ENCODE measurements at places on chromosomes 4 and X.
A peak's percentile ranks its signal among the peaks of the same experiment; 100 is the strongest.

- DNase-seq, result no peak
These were observed 663.4 kb upstream of the LCORL start for GRCh38 chr4:18684932-18685331.

DNA sequence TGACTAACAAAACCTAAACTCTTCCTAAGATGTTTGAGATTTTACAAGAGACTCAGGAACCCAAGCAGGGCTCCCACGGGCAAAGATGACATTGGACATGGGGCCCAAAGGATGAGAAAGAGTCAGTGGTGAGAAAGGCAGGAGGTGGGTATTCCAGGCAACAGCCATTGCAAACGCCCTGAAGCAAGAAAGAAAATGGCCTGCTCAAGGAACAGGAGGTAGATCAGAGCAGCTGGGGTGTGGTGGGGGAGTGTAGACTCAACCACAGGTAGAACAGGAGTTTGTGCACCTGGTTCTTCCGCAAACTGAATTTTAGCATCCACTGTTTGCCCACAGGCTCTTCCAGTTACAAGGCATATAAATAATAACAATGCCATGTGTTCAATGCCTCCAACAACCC is 3.3 kb downstream of the PPP2R2C start:
- no peak for DNase-seq

DNA sequence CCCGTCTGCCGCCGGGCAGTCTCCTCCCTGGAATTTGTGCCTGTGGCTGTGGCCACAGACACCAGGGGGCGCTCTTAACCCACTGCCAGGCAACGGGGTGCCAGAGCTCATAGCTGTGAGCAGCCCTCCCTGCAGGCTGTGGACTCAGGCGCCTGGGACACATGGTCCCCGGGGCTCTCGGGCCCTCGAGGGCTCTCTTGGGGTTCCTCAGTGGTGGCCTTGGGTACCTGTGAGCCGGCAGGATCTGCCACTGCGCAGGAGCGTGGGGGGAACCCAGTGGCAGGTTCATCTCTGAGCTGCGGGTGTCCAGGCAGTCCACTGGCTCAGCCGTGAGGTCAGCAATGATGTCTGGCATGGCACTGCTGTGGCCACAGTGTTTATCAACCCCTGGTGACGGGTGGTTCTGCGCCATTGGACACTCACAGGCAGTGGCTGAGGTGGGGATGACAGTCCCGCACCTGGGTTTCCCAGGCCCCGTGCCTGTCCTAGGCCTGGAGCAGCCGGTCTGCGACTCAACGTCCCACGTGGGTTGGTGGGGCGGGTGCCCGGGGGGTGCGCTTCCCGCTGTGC is 37.2 kb downstream of the PCGF3 start:
- peak; percentile 56 for DNase-seq

DNA sequence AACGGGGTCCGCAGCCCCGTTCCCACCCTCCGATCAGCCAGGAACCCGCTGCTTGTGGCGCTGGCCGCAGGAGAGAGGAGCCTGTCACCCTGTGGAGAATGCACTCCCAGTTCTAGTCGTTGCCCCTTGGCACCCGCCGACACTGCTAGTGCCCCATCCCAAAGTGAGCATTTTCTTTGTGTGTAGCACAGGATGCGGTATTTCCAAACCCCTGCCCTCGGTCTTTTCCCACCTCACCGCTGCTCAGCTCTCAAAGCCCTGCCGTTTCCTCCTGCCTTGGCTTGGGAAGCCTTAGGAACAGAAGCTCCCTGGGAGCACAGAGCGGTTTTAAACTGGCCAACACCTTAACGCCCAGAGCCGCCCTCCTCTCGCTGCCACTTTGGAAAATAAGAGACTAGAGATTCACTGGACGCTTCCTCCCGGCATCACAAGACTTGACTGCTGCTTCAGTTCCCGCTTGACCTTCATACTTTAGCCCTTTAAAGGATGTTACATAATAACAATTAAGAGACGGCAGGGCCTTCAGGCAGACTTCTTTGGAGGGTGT is 772 bp downstream of the CYP4V2 start:
- no peak for DNase-seq

DNA sequence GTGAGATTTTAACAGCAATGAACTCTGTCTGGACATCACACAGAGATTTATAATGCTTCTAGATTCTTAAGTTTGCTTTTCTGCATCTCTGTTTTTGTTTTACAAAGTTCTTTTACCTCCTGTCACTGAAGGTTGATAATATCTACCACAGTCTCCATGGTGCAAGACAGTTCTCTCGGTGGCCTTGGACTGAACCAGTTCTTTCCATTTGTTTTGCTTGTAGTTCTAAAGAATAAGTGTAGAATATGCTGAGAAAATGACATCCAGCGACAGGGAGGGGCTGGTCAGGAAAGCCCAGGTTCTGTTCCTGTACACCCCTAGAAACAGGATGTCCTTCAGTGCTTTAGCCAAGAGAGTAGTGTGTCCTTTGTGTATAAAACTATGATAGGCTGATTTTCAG is 1079.5 kb upstream of the INTU start:
- DNase-seq, result no peak

GRCh38 chr4:40199999-40200874 is 3.4 kb downstream of the RHOH start:
- peak; percentile 77 for DNase-seq

GRCh38 chr4:69321153-69321729 is 41.0 kb downstream of the UGT2B28 start:
- no peak for DNase-seq

GRCh38 chrX:47180346-47180745 is 13.3 kb upstream of the UBA1 start:
- no peak for DNase-seq

DNA sequence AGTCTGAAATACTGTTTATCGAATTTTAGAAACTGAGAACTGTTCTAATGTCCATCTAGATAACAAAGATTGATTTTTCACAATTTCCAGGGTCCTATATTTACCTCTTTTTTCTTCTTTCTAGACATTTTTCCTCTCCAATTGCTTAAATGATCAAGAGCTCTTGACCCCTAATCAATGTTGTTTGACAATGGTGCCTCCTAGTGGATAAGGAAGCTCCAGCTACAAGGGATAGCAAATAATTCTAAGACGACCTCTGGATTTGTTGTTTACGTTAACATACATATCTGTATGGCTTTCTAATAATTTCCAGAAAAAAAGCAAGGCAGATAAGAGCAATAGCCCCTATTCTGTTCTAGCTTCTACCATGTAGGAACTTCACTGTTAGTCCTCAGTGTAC is 35.8 kb downstream of the GPR82 start:
- DNase-seq, result peak; percentile 3

DNA sequence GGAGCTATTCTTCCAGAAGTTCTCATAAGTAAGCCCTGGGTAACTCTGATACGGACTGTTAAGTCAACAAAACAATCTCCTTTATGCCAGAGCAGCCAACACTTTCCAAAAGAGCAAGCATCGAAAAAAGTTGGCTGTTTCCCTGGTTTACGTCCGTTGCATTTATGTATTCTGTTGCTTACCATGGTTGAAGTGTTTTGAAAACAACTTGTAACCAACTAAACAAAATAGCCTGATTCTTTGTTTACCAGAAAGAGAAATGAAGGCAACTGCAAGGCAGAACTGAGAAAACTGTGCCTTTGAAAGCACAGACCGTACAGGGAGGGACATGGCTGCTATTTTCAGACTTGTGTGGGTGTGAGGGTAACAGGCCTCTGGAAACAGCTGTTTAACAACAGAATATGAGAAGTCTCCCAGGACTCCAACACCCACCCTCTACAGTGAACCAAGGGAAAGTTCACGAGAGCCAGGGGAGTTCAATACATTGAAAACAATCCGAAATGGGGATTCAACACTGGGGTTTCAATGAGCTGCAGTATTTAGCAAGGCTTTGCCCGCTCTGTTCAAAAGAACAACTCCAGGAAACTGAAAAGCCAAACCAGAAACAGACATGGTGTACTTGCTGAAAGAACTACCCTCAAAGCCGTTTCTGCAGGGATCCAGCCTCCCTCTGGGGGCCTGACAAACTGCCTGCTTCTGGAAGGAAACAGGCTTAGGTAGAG is 95.8 kb upstream of the EGFL6 start:
- peak; percentile 26 for DNase-seq

- DNase-seq, result no peak
These were observed 94.9 kb upstream of the GATB start for GRCh38 chr4:151855747-151856146.

GRCh38 chr4:55907469-55907868 is 41.3 kb upstream of the CEP135 start:
- no peak for DNase-seq

GRCh38 chr4:184215709-184216328 is 1.9 kb downstream of the ENPP6 start:
- no peak for DNase-seq

DNA sequence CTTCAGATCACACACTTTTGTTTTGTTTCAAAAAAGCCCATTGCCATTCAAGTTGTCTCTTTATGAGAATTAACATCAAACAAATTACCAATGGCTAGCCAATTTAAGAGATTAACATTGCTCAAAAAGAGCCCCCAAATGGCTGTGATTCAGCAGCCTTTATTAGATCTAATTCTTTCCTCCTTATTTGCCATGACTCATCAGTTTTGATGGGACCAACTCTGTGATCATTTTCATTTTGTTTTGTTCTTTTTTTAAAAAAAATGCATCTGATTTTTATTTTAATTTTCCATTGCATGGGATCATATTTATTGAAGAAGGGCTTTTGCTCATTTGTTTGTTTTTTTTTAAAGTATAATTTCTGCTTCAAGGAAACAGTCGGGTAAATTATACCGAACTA is 161.6 kb upstream of the FRMPD4 start:
- DNase-seq, result no peak

DNA sequence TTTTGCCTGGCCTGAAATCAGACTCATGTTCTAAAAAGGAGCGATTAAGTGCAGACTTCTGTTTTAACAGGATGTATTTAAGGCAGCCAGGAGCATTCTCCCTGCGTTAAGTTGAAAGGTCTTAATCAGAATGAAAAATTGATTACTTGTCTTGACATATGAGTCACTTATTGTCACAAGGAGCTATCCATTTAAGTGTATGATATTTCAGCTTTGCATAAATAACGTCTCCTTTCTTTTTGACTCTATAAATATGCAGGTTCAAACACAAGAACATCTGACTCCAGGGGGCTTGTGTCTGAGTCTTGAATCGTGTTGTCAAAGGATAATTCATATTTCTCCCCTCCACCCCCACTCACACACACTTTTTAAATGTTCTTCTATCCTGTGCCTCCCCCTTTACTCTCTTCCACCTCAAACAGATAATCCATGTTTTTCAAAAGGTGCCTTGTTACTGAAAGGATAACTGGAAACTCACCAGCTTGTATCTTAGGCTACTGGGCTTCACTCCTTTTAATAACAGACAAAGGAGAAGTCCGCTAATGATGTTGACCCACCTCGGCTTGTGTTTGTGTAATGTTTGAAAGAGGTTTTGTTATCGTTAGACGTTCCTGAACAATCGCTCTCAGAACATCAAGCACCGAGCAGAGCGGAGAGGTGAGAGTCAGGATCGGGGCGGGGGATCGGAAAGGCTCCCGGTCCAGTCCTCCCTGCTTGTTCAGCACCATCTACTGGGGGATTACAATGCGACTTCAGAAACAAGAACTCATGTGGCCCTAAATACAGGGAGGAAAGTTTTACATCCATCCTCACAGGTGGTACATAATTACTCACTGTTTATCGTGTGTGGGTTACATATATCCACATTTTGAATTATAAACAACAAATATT is 107.5 kb upstream of the RPL34 start:
- DNase-seq, result no peak

DNA sequence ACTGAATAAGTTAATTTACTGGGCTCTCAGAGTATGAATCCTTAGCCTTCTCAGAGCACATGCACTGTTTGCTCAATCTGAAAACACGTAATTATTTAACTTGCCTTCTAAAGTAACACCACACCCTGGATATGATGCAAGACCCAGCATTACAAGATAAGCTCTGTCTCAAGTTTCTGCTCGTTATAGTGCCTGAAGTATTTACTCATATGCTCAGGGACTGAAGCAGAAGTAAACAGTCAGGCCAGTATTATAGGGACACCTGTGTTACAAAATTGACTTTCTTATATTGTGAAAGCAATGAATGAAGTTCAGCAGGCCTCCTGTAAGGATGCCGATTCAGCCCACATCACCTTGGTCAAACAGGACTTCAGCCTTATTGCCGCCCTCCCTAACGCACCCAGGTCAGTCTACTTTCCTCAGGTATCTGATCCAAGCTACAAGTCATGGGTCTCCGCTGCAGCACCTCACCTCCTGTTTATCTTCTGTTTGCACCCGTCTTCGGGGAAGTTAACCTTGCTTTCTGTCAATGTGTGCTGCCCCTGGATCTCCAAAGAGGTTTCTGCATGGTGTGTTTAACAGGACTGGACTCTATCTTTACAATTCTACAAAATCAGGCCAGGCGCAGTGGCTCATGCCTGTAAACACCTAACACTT is 42.8 kb upstream of the KLF3 start:
- DNase-seq, result no peak

DNA sequence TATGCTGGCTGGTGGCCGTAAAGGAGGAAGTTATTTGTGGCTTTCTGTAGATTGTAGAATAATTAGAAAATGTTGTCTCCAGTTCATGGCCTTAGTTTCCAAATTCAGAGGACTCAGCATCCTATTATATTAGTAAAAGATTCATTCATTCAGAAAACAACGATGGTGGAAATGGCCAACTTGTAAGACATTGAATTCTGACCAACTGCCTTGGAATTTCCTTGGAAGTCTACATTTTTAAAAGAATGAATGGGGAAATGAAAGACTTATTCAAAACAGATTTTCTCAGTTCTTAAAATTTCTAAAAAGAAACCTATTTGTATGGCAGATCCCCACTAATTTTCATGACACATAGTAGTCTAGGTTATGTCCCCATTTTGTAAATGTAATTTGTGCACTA is 561.5 kb downstream of the ANKRD50 start:
- no peak for DNase-seq

DNA sequence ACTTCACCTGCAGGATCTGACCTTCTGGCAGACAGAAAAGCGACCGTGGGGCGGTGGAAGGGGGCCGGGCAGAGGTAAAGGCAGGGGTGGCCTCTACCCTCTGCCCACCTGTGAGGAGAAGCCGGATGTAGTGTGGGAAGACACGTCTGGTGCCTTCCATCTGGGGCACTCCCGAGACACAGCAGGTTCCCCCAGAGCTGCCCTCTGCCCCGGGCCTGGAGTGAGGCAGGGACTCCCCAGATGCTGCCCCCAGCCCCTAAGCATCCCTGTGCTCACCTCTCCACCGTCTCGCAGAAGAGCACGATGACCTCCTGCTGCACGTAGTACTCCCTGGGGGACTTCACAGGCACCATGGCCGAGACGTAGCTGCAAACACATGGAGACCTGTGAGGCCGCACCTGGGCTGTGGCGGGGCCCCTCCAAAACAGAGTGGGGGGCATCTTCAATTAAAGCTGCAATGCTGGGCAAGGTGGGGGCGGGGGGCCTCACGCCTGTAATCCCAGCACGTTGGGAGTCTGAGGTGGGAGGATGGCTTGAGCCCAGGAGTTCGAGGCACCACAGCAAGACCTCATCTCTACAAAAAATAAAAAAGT is 75.3 kb upstream of the MXD4 start:
- no peak for DNase-seq

- DNase-seq, result no peak
These were observed 38.4 kb downstream of the NAP1L5 start for GRCh38 chr4:88659055-88659889.
